ENCODE measurements at places on chromosomes 16 and 17.

DNA sequence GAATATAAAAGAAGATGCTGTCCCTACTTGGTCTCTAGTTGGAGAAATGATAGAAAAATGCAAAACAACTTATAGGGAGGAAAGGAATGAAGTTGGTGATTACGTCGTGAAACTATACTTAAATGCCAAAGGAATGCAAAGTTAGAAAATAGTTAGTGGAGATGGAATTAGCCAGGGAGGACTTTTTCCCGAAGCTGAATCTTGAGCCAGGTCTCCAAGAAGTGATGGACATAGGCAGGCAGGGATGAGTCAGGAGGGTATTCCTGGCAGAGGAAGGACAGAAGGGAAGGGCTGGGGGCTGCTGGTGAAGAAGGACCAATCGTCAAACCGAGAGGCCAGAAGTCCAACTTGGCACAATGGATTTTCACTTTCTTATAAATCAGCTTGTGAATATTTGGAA lies 1.8 kb downstream of the SNTB2 start:
- DNase-seq: no peak

- no peak for DNase-seq
Measured at GRCh38 chr17:40912486-40913210, 24.8 kb downstream of the KRT23 start.

- no peak for DNase-seq
Measured at GRCh38 chr16:35142809-35143192, 1683.4 kb downstream of the TP53TG3F start.

GRCh38 chr17:50668025-50668837 lies 33.5 kb downstream of the ABCC3 start:
- DNase-seq: no peak

- DNase-seq: no peak
Measured at GRCh38 chr17:47267354-47267828, 13.8 kb downstream of the ITGB3 start.

DNA sequence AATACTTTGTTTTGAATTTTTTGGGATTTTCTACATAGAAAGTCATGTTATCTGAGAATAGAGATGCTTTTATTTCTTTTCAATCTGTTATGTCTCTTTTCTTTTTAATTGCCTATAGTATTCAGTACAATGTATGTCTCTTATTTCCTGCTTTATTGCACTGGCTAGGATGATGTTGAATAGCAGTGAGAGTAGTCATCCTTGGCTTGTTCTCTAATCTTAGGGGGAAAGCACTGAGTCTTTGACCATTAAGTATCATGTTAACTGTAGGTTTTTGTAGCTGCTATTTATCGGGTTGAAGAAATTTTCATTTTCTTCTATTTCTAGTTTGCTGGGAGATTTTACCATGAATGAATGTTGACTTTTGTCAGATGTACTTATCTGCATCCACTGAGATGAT lies 10.0 kb upstream of the ABCA3 start:
- DNase-seq: no peak

- DNase-seq: no peak
Measured at GRCh38 chr17:44223541-44224071, 4.1 kb upstream of the UBTF start.
